NCI-H187 treated with DMSO at 0.1 percent for 48 hours (cell line): ENCODE measurements at places on chromosomes 5 and 9.
A peak's percentile ranks its signal among the peaks of the same experiment; 100 is the strongest.

DNA sequence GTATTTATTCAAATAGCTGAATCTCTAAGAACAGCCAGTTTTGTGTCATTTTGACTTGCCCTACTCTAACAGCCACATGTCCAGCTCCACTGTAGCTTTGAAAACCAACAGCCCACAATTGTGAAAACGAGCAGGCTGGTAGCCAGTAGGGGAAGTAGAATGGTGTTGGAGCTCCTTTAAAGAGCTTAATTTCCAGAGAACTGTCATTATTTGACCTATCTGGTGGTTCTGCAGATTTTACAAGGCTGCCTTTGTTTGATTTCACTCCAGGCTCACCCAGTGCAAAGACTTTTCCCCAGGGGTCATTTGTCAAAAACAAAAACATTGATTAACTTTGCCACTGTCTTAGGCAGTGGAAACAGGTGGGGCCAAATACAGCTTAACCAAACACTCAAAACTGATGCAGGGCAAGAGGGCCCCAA lies 3.2 kb upstream of the PJA2 start:
- DNase-seq: no peak

DNA sequence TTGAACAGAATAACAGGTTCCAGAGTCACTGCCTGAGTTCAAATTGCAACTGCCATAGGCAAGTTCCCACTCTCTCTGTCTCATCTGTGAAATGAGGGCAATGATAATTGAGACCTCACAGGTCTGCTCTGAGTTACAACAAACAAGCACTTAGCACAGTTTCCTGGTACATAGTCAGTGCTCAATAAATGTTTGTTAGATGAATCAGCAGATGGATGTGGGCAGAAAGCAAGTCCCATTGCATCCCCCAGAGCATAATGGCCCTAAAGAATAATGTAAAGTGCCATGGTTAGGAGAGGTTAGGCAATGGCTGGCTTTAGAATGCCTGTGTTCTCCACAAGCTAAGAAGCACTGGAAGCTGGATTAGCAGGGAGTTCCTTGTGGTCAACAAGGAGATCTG lies 136.5 kb upstream of the LARP1 start:
- DNase-seq: no peak

- DNase-seq: no peak
These were observed 35.1 kb downstream of the SH3GLB2 start for GRCh38 chr9:128992995-128993394.

GRCh38 chr9:120477534-120478001 lies 102.4 kb downstream of the CDK5RAP2 start:
- no peak for DNase-seq

DNA sequence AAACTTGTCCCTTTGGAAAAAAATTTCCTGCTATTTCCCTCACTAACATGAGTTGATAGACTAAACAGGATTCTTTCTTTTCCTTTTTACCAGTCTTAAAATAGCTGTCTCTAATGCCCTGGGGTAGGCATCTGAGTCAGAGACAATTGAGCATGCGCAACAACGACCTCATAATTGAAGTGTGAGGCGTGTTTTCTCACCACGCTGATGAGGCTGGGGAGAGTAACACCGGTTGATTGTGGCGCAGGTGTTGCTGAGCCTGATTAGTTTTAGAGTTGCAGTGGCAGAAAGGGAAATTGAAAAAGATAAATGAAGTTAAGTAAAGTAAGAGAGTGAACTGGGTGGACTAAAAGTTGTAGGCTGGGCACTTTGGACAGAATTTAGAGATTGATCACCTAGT lies 213.7 kb downstream of the TLR4 start:
- no peak for DNase-seq

- no peak for DNase-seq
These were observed 84.9 kb downstream of the RGS3 start for GRCh38 chr9:113548221-113549041.

DNA sequence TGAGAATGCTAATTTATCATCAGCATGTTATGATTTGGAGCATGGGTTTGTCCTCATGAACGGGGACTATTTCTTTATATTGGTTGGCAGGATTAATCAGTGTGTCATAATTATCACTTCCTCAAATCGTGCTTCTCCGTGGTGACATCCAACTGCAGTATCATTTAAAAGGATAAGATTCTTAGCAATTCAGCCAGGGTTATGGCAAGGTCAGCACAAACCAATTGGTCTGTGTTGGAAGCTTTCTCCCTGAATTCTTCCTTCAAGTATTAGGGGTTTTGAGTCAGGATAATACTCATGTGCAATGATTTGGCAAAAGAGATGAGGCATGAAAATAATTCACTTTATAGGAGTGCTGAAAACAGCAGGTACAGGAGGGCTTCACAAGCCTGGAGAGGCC lies 5.5 kb upstream of the CAMLG start:
- DNase-seq: no peak

GRCh38 chr9:137785704-137786161 lies 91.8 kb upstream of the CACNA1B start:
- DNase-seq: no peak

DNA sequence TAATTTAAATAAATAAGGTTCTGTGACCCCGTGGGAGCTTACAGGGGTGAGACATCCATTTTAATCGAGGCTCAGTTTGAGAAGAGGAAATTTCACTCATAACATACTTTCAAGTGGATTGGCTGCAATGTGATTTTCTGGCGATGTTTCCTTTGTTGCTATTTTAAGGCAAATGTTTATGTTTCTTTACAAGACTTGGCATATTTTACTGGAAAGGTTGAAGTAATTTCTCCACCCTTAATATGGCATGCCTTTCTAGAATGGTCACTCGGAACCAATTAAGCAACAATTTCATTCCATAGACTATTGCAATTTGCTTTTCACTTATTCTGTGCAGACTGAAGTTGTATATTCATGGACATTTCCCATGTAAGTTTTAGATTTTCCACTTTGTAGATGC lies 438.0 kb upstream of the WWC1 start:
- no peak for DNase-seq

GRCh38 chr5:126268697-126269315 lies 154.4 kb upstream of the GRAMD2B start:
- DNase-seq: no peak

DNA sequence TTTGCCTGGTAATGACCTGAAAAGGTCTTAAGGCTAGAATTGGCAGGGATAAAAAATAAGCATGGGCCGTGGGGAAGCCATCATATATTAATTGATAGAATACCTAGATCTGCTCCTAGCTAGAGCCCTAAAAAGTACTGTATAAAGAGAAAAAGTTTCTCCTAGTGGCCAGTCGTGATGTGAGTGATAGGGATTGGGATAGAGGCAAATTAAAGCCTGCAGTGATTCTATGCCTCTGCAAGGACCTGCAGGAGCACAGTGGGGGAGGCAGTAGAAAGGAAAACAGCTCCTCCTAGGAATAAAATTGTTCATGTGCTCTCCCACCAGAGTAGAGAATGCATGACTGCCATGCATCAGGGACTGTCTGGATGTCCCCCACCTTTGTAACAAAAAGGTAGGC lies 56.2 kb upstream of the FTMT start:
- DNase-seq: no peak

- DNase-seq: no peak
These were observed 11.1 kb upstream of the IFNA5 start for GRCh38 chr9:21316032-21316842.

DNA sequence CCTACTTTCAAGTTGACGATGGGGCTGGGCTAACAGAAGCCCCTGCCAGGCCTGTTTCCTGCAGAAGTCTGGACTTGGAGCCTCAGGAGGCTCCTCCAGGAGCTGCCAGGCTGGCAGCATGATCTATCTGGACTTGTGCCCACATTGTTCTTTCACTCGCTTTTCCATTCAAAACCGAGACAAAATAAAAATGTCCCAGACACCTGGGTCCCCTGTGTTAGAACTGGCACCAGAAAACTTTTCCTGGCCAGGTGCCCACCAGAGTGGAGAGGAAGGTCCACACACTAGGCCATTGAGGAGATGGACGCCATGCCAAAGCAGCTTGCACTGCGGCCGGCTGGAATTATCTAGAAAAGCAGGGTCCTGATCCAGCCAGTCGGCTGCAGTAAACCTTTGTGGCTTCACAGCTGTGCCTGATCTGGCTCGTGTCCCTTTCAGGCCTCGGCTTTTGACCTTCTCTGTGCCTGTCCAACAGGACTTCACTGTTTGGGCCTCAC lies 78.2 kb downstream of the GCNT1 start:
- DNase-seq: no peak

DNA sequence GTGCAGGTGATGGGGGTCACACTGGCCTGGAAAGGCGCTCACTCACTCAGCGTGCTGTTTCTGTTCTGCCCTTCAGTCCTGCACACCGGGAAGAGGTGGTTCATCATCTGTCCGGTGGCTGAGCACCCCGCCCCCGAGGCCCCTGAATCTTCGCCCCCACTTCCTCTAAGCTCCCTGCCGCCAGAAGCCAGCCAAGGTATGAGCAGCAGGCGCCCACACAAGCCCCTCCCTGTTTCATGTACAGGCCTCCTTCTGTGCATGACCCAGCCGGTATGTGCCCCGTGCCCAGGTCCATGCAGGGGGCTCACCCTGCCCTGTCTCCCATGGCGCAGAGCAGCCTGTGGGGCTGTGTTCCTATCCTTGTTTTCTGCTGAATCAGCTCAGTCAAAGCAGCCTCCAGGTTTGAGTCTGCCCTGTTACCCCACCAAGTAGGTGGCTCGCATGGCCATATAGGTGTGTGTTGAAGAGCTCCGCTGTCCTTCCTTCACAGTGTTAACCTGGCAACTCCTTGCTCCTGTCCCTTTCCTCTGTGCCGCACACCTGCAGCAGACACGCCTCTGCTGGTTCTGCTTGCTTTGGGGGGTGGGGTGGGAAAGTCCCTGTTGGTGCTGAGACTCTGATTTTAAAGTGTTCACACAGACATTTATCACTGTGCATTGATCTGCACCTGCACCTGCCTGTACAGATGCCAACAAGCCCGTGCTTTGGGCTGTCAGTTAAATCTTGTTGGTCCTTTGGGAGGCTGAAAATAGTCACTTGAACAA lies 84.8 kb downstream of the WNK2 start:
- DNase-seq: peak; percentile 84

DNA sequence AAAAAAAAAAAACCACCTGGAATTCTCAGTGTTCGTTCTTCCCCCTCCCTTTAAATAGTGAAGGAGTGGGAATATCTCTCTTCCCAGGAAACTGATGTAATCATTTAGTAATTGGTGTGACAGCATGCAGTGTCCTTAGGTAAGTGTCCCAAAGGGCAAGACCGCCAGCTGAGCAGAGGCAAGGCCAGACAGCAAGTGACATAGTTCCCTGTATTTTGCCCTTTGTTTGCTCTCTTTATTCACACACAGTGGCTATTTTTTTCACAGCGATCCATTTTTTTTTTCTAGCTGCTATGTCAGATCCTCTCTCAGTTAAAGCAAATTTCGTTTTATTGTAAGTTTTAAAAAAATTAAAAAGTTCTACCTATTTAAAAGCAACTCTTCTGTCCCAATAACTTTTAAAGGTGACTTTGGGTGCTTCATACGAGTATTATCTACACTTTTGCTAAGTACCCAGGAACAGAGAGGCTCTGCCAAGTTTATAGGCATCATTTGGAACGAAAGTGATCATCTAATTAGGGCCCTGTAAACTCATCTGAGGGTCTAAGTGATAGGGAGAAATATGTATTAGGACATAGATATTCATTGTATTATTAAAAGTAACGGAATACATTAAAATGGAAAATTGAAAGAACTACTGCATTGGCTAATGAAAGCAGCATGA lies 98.2 kb upstream of the ALDH1A1 start:
- DNase-seq: no peak

DNA sequence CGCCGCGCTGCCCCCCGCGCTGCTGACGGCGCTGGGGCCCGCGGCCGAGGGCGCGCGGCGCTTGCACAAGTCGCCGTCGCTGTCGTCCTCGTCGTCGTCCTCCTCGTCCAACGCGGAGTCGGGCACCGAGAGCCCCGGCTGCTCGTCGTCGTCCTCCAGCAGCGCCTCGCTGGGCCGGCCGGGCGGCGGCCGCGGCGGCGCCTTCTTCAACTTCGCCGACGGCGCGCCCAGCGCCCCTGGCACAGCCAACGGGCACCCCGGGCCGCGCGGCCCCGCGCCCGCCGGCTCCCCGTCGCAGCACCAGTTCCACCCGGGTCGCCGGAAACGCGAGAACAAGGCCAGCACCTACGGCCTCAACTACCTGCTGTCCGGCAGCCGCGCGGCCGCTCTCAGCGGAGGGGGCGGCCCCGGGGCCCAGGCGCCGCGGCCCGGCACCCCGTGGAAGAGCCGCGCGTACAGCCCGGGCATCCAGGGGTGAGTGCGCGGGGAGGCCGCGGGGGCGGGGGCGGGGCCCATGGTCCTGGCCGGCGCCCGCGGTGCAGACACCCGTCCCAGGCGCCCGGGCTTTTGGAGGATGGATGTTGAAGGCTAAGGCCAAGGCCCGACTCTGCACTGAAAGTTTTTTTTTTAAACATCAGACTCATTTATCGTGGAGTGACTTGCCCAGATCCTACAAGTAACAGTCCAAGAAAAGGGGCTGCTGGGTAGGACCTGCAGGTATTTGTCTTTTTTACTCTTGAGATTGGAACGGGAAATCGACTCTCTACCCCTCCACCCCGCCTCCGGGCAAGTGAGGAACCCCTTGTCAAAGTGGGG lies 1.2 kb downstream of the TENT4A start:
- no peak for DNase-seq

GRCh38 chr9:85118990-85119755 lies 449.6 kb downstream of the NTRK2 start:
- DNase-seq: no peak

DNA sequence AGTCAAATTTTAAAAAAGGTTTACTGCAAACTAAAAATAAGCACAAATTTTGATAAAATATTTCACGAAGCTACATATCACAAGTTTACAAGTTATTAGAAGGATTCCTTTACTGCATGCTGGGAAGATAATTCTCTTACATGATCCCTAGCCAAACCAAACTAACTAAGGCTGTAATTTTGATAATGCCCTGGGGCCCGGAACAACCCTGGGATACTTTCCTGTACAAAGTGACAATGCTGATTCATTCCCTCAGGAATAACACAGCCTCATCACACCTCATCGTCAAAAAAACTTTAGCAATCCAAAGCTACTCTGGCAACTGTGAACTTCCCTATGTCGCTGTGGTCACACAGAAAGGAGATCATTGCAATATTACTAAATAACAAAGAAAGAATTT lies 402.9 kb downstream of the RAB3C start:
- no peak for DNase-seq

DNA sequence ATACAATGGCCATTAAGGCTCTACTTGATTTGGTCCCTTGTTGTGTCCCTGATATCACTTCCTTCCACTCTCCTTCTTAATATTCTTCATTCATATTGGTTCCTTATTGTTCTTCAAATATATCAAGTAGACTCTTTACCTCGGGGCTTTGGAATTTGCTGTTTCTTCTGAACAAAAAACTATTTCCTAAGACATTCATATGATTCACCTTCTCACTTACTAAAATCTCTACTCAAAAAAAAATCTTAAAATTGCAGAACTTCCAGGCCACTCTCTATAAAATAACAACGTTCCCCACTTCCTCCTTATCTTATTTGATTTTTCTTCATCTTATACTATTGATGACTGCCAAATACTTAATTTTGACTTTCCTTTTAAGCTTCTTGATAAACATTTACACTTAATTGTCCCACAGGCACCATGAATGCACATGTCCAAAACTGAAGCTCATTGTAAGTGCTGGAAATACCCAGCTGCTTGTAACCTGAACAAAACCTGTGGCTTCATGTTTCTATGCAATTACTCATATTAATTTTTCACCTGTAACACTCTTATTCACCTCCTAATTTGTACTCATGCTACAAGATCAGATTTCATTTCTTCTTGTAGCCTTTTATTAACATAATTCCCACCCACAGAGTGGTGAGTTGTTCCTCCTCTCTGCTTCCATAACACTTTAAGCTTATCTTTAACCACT lies 58.4 kb upstream of the NUDT12 start:
- no peak for DNase-seq

- DNase-seq: no peak
These were observed 914.9 kb downstream of the EFNA5 start for GRCh38 chr5:106755789-106756188.

- no peak for DNase-seq
These were observed 131.5 kb downstream of the ZSWIM6 start for GRCh38 chr5:61463596-61463995.
